ENCODE measurements at places on chromosomes 7 and 10. TPM values are rescaled to one million over a fixed set of nuclear protein-coding genes. Genes with fewer than 3 reads are reported as not detected.

Gene ZC3HAV1L
- total RNA-seq: 20.4 TPM

Gene A1CF
- not detected for total RNA-seq

Gene FFAR4
- not detected for total RNA-seq

Gene CPED1
- total RNA-seq: 2.8 TPM

Gene ERVW-1
- not detected for total RNA-seq

Gene GRM3
- total RNA-seq: not detected

Gene PLA2G12B
- 0.43 TPM for total RNA-seq

Gene STOX1
- total RNA-seq: 0.09 TPM

Gene ZNF273
- 6.4 TPM for total RNA-seq

Gene IFIT2
- 8.9 TPM for total RNA-seq

Gene CFAP43
- total RNA-seq: 0.17 TPM

Gene HDAC9
- 7.6 TPM for total RNA-seq

Gene SPDYE9
- not detected for total RNA-seq

Gene ASAH2
- total RNA-seq: 0.60 TPM

Gene HOXA1
- total RNA-seq: 0.43 TPM

Data from dermis lymphatic vessel endothelial cell (primary cell).